ENCODE measurements at places on chromosomes 4 and X.

DNA sequence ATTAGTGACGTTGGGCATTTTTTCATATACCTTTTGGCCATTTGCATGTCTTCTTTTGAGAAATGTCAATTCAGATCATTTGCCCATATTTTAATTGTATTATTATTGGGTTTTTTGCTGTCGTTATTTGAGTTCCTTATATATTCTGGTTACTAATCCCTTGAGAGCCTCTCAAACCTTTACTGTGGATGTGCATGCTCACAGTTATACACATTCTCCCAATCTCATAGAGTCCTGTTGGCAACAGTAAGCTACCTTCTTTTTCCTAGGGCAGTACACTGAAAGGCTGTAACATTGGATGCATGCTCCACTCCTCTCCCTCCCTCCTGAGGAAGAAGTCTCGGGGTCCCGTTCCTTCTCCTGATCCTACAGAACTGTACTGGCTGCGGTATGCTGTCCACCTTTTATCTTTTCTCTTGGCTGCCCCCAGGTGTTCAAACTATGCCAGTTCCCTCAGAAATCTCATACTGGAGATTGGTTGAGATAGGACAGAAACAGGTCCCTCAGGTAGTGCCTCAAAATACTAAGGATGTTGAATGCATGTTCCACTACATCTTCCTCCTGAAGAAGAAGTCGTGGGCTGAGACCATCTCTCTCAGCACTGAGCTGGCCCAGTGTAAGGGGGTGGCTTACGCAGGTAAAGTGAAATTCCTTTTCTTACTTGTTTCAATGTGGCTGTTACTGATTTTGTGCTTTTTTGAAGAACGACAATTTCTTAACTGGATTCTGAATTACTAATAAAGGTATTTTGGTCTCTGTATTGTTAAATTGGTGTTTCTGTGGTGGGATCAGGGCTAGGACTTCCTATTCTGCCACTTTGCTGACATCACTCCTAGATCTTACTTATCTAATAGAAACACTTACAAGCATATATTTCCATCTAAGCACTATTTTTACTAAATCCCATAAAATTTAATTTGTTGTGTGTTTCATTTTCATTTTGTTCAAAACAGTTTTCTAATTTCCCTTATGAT lies 145.4 kb upstream of the HUWE1 start:
- no peak for DNase-seq

- DNase-seq, result no peak
These were observed 7.4 kb upstream of the SLC9B1 start for GRCh38 chr4:103026868-103027267.

- no peak for DNase-seq
These were observed 132.1 kb upstream of the TLL1 start for GRCh38 chr4:165740911-165741310.

DNA sequence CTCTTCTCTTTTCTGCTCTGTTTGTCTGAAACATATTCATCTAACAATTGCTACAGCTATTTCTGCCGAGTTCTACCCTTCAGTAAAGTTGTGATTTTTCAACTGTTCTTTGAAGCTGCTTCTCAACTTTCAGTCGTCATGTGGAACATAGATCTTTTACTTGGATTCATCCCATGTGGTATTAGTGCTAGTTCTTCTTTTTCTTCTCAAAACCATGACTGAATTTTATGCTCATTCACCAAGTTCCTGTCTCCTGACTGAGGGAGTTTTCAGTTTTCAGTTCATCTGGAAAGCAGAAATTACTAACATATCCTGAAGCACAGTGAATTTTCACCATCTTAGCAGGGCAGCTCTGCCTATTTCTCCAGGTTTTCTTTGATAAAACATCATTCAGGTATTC lies 12.1 kb downstream of the ACSL4 start:
- DNase-seq, result no peak

DNA sequence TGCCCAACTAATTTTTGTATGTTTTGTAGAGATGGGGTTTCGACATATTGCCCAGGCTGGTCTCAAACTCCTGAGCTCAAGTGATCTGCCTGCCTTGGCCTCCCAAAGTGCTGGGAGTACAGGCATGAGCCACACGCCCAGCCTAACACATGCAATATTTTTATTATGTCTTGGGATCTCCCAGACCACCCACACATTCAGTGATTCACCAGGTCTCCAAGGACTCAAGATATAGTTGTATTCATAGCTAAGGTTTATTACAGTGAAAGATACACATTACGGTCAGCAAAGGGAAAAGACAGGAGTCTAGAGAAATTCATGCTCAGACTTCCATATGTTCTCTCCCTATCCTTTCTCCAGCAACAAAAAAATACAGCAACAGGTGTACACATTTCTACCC lies 25.5 kb upstream of the FAM120C start:
- DNase-seq, result no peak

DNA sequence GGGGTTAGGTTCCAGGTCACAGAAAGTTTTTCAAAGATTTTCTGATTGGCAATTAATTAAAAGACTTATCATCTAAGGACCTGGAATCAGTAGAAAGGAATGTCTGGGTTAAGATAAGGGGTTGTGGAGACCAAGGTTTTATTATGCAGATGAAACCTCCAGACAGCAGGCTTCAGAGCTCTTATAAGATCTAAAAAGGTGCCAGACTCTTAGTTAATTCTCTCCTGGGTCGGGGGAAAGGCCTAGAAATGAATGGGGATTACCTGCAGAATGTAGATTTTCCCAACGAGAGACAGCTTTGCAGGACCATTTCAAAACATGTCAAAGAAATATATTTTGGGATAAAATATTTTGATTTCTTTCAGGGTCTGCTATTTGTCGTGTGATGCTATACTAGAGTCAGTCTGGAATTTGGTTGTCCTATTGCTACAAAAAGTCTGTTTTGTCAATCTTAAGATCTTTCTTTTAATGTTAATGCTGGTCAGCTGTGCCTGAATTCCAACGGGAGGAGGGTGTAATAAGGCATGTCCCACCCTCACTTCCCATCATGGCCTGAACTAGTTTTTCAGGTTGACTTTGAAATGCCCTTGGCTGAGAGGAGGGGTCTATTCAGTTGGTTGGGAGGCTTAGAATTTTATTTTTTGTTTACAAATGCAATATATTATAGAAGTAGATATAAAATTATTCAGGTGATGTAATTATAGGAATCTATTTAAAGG lies 15.8 kb downstream of the EGF start:
- DNase-seq, result no peak

DNA sequence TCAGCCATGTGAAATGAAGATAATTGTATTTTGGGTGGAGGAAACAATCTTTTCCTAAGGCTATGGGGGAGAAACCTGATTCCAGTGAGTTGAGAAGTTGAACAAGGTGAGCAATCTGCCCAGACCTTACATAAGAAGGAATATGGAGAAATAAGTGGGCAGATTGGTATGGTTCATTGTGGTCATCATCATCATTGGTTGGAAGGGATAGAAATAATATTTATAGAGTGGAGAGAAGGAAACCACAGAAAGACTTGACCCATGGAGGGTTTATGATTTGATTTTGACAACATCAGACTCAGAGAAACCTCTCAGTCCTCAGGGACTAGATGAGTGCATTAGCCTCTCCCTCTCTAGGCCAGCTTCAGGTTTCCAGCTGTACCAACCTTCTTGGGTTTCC lies 177.9 kb upstream of the NEIL3 start:
- DNase-seq, result no peak

GRCh38 chr4:110704748-110705439 lies 82.0 kb upstream of the PITX2 start:
- DNase-seq, result no peak

- no peak for DNase-seq
These were observed 146.7 kb downstream of the TET2 start for GRCh38 chr4:105293360-105293759.

- DNase-seq, result no peak
These were observed 255.4 kb upstream of the TTC29 start for GRCh38 chr4:147201016-147201415.

DNA sequence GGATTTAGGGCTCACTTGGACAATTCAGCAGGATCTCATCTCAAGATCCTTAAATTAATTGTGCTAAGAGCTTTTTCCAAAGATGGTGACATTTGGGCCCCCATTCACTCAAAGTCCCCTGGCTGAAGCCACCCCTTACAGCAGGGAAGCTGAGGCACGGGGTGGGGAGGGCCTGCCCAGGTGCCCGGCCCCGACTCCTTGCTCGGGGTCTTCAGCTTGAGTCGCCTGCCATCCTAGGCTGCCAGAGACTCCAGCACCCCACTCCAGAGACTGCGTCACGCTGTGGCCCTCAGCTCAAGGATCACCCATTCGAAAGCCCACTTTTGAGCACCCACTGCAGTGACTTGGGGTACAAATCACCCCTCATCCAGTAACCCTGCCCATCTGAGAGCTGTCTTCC lies 39.2 kb upstream of the GPR78 start:
- no peak for DNase-seq

DNA sequence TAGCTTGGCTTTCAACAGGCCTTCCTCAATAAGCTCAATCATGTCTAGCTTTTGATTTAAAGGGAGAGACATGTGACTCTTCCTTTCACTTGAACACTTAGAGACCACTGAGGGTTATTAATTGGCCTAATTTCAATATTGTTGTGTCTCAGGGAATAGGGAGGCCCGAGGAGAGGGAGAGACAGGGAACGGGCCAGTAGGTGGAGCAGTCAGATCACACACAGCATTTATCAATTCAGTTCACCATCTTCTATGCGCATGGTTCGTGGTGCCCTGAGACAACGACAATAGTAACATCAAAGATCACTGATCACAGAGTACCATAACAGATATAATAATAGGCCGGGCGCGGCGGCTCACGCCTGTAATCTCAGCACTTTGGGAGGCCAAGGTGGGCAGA lies 17.8 kb downstream of the ZNF81 start:
- DNase-seq, result no peak

- no peak for DNase-seq
These were observed 34.1 kb upstream of the RPS6KA3 start for GRCh38 chrX:20300822-20301221.

- no peak for DNase-seq
These were observed 2.8 kb downstream of the PNMA5 start for GRCh38 chrX:152991123-152991522.

Measured in osteocyte (in vitro differentiated cells).